ENCODE measurements at places on chromosomes 6 and 20.

- no peak for DNase-seq
These were observed 768.4 kb downstream of the TFAP2A start for GRCh38 chr6:9646342-9647070.

- DNase-seq: no peak
These were observed 233.7 kb downstream of the IBTK start for GRCh38 chr6:82013561-82014530.

DNA sequence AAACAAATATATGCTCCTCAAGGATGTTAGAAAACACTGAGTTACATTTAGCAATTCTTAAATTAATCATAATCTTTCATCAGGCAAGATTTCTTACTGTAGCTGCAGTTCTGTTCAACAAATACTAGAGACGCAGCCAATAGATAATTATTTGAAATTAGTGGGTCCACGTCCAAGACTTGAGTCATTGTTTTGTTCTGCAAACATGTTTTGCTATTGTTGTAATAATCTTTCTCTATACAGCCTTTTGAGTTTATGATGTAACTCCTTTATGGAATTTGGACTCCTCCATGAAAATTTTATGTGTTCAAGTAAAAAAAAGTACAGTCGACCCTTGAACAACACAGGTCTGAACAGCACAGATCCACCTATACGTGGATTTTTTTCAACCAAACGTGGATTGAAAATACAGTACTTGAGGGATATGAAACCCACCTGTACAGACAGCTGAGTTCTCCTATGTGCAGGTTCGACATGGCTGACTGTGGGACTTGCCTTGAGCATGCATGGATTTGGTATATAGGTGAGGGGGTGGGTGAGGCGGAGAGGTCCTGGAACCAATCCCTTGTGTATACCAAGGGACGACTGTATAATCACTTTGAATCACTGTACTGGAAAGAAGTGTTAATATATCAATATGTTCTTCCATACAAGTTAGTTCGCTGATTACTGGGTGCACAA is 41.3 kb upstream of the SLC22A16 start:
- no peak for DNase-seq

GRCh38 chr6:16765235-16765634 is 4.0 kb upstream of the ATXN1 start:
- DNase-seq: no peak

DNA sequence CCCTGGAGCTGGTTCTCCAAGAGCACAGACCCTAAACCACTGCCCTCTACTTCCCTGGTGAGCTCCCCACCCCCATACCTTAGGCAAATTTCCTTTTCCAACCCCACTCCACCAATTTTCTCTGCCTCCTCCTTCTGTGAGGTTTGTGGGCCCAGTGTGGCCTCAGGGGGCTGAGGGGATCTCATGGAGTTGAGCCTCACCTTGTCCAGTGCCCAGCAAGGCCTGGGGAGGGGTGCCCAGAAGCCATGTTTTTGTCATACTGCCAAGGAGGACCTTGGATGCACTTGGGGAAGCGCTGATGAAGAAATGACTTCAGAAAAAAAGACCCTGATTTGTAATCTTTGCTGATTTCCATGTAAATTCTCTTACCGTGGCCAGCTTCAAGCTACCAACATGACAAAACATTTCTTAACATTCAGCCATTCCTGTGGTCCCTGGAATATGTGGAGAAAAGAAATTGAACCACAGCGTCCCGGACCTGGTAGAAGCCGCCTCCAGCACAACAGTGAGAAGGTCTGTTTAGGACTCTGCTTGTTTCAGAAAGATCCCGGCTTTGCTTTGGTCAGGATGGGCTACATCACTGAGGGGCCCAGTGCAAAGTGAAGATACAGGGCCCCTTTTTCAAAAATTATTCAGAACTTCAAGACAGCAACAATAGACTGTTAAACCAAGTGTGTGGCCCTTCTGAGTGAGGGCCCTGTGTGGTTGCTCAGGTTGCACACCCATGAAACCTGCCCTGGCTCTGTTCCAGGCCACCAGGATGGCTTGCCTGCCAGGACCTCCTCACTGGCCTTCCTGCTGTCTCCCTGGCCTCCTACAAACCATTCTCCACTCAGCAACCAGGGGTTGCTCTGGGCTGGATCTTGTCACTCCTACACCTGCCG is 52.5 kb downstream of the CHMP4B start:
- DNase-seq: no peak

All from activated CD4-positive, alpha-beta T cell treated with anti-CD3 and anti-CD28 coated beads, Interleukin-2, Interleukin-4, amounts not matched to agents 100 ng/mL and 50 ng/mL, durations not matched to agents 16 hours and 8 hours (primary cell).